ENCODE measurements at places on chromosomes 2 and 18.

DNA sequence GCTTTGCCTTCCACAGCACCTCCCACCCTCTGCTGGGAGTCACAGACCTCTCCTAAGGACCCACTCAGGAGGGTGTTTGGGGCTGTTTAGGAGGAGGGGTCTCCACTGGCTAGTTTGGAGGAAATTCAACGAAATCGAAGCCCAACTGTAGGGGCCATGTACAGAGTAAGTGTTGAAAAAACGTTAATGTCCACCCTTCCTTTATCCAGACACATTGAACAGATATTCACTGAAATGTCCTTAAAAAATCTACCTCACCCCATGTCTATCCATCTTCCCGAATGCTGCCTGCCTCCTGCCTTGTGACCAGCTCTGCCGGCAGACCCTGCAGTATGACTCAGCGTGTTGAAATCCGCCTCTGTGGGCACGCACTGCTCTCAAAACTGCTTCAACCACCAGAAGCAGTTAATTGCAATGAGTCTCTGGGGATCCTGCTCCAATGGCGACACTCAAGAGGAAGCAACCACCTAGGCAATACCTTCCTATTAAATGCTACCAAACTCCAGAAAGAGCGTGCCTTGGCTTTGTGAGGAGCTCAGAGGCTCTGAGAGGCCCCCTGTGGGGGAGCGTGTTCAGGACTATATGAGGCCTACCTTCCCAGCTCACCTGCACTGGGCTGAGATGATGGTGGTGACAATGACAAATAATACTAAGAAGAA, 61.4 kb upstream of the RTN4 start:
- no peak for DNase-seq

DNA sequence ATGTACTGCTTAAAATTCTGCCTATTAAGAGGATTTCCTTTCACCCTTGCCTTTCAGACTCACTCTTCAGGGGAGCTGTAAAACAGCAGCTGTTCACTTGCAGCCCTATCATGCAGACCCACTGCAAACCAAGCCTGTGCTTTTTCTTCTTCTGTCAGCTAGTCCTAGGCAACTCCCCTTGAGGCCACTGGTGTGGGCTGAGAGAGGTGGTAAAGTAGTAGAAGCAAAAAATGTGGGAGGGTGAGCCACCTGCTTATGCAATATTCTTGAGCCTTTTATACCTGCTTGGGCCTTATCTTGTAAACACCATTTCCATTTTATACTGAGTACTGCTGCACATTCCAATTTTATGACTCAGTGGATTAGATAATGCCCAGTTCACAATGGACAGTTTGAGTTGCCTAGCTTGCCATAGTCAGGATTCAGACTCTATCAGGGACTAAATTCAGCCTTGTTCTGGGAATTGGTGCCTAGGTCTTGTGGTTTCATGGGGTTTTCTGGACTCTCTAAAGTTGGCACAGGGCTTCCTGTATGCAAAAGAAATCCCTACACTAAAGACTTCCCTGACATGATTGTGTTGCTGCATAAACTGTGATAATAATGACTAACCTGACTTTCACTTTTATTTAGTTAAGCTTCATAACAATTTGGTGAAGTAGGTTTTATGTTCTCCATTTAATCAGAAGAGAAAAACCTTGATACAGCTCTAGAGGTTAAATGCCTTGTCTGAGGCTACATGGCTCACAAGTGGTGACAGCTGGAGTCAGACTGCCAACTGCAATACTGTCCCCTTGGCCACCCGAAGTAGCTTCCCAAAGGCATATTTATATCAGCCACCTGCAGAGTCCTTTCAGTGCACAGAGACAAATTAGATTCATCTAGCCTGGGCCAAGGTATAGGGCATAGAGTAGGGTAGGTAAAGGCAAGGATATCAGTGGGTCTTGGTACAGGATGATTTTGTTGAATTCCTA, 47.4 kb upstream of the KDM3A start:
- DNase-seq = no peak

DNA sequence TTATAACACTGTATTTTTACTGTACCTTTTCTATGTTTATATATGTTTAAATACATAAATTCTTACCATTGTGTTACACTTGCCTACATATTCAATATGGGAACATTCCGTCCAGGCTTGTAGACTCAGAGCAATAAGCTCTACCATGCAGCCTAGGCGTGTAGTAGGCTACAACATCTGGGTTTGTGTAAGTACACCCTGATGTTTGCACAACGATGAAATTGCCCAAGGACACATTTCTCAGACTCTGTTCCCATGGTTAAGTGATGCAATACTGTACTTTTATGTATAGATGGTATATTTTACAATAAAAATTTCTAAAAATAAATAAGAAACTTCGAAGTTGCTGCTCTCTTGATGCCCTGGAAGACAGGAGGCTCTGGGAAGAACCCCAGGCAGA, 38.4 kb downstream of the YPEL5 start:
- DNase-seq = no peak

DNA sequence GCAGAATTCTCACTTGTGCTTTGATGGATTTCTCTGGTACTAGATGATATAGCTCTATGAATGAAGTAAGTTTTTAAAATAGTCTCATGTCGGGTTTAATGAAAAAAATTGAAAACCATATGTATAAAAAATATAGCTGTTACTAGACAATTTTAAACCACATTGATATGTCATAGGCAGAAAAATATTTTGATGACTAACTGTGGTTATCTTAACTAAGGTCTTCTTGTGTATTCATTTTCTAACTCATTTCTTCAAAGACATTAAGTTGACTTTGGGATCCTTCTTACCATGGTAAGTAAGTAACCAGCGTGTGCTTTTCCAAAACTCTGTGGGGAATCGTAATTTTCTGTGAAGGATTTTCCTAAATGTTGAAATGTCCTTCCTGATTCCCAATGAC, 160.9 kb upstream of the COL3A1 start:
- no peak for DNase-seq

- DNase-seq = no peak
Observed at GRCh38 chr2:147094077-147094476, 750.8 kb upstream of the ACVR2A start.

DNA sequence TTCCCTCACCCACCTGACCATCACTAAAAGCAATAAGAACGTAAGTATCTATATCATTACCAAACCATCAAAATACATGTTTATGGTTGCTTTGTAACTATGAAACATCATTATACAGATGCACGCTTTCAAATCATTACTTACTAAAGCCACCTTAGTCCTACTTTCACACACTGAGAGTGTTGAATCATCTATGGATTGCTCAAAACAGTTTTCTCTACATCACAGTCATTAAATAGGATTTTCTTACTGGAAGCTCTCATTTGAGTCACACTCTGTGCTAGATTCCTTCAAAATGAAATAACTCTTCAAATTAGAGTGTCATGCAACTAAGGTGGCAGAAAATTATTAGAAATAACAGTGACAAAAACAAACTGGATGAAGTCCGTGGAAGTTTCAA, 878.4 kb downstream of the CPS1 start:
- no peak for DNase-seq

DNA sequence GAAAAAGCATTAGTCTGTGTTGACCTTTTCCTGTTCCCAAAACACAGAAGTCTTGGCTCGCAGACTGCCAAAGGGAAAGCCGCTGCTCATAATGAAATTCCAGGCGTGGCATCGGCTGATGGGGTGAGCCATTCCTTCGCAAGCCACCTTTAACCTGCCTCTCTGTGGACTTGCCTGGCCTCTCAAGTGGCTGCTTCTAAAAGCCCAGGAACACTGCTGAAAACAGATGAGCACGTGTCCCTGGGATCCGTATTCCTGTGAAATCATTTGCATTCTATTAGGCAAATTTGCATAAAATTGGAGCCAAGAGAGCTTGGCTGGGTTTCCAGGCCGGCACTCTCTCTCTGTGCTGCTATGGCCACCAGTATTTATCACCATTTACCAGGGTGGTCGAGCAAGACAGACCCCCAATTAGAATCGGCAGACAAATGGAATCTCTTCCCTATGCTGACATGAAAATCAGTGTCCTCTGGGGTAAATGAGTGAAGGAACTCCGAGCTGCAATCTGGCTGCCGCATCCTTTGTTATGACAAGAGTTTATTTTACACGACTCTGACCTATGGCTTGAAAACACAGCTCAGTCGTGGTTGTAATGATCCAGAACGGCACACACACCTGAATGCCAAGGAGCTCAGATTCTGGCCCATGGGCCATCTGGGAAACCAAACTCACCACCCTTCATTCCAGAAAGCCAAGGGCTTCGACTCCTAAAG, 21.7 kb downstream of the BCL2 start:
- DNase-seq = no peak

GRCh38 chr2:71783815-71784214, 330.5 kb downstream of the DYSF start:
- DNase-seq = no peak

- no peak for DNase-seq
Observed at GRCh38 chr2:137168552-137168951, 403.2 kb downstream of the THSD7B start.

DNA sequence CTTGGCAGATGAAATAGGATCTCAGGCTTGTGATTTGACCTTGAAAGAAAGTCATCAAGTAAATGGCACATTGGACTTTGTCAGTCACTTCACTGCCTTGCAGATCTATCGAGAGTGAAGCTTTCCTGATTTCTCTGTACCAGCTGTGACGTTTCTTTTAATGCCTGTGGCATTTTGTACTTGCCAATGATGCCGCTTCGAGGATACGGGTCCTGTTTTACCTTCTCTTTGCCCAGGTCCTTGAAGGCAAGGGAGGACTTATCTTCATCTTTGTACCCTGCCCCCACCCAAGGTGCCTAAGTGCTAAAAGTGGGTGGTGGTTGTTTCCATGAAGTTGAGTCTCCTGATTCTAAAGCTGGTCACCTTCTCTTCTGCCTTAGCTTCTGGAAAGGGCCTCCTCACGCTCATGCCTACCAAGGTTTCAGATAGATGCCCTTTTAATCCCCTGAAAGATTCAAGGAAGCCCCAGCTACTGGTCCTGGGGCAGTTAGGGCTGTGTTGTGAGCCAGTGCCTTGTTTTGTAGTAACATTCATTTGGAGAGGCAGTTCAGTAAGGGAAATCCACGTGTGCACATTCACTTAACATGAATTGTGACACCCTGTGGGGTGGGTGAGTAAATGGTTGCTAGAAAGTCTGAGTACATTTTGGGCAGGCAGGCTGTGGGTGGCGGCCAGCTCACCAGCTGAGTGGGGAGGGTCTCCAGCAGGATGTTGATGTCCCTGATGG, 6.1 kb downstream of the LBH start:
- no peak for DNase-seq
